ENCODE measurements at places on chromosomes 1 and 21. TPM values are rescaled to one million over a fixed set of nuclear protein-coding genes. Genes with fewer than 3 reads are reported as not detected.

GPX7 gene
- 33.6 TPM for polyA plus RNA-seq

RBP7 gene
- polyA plus RNA-seq = not detected

SLAMF9 gene
- not detected for polyA plus RNA-seq

TTLL10 gene
- not detected for polyA plus RNA-seq

FCRL1 gene
- 461 TPM for polyA plus RNA-seq

AMY2A gene
- polyA plus RNA-seq = not detected

MYBPH gene
- not detected for polyA plus RNA-seq

SCAMP3 gene
- 100 TPM for polyA plus RNA-seq

Data from naive B cell (primary cell).